ENCODE measurements at places on chromosomes 2 and 18. TPM values are rescaled to one million over a fixed set of nuclear protein-coding genes. Genes with fewer than 3 reads are reported as not detected.

DNA sequence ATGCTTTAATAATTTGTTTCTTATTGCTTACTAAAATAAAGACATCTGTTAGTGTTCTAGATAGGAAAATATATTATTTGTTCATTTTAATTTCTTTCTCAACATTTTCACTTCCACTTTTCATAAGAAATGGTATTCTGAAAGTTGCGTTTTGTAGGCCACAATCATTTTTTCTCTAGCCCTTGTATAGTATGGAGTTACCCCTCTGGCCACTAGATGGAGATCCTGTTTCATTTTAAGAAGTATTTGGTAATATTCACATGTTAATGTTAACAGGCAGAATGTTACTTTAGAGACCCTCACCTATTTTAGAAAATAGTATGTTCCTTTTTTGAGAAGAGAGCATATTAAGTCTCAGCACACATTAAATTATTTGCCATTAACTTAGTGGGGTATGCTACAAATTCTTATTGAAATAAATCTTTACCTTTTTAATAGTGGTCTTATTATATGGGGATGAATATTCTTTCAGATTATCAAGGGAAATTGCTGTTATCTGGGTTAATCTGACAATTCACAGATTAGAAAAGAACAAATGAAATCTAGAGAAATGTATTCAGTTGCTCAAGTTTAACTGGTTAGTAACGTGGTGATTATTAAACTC, 73.9 kb upstream of the TTC27 start:
- no peak for DNase-seq

GRCh38 chr2:154032220-154032619, 160.5 kb downstream of the GALNT13 start:
- no peak for DNase-seq

Gene ATRAID
- 157 TPM for total RNA-seq

Gene RGPD8
- 23.1 TPM for total RNA-seq

Gene IL36RN
- 0.19 TPM for total RNA-seq

Measured in Caco-2 (cell line).